ENCODE measurements at places on chromosomes 11 and 22.

- DNase-seq: peak; percentile 41
Observed at GRCh38 chr11:120229451-120230424, 10.2 kb upstream of the POU2F3 start.

GRCh38 chr11:2470495-2470894, 25.7 kb downstream of the KCNQ1 start:
- no peak for DNase-seq

GRCh38 chr11:77035039-77035438, 841 bp downstream of the B3GNT6 start:
- no peak for DNase-seq

DNA sequence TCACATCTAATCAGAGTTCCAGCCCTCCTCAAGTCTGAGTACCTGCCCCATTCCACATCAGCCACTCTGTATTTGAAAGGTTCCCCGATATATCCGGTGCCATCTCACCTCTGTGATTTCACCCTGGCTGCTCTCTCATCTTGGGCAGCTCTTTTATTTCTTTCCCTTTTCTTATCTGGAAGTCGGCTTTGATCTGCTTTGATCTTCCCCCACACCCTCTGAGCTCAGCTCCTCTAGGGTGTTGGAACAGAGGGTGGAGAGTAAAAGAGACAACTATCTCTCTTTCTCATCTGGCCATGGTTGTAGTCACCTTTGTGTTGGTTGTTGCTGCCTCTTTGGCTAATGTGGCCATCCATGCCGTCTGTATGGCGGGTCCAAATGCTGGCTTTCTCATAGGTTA, 108.3 kb downstream of the ENTHD1 start:
- no peak for DNase-seq

- no peak for DNase-seq
Observed at GRCh38 chr11:103907136-103907535, 129.3 kb upstream of the DDI1 start.

Data from activated CD4-positive, alpha-beta T cell treated with anti-CD3 and anti-CD28 coated beads, Interleukin-2, amount 50 U/mL, for 48 hours (primary cell).